GM19239 (cell line): ENCODE measurements at places on chromosomes 11 and 22.

GRCh38 chr11:57421805-57422204 lies 5.1 kb downstream of the SLC43A3 start:
- DNase-seq, result no peak

GRCh38 chr11:65274735-65275682 lies 13.2 kb downstream of the POLA2 start:
- DNase-seq, result no peak

DNA sequence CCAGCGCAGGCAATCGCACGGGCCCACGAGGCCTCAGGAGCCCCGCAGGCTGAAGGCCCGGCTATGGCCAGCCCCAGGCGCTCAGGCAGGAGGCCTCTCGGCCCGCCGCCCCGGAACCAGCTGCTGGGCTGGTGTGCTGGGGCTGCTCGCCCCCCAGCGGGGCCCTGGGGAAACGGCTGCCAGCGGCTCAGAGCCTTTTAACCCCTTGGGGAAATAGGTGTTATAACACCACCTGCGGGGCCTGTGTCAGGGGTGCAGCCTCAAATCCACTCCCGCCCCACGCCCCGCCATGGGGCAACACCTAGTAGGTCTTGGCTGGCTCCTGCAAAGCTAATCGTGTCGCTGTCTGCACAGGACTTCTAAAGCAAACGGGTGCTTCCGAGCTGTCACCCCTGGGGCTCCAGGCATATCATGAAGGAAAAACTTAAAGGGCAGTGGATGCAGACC lies 237.4 kb downstream of the TTC28 start:
- peak; percentile 62 for DNase-seq

GRCh38 chr11:121625777-121626506 lies 173.2 kb upstream of the SORL1-AS1 start:
- no peak for DNase-seq

- no peak for DNase-seq
Observed at GRCh38 chr22:27185760-27186302, 528.4 kb downstream of the MIAT start.

- DNase-seq, result no peak
Observed at GRCh38 chr22:39174498-39175352, 22.2 kb upstream of the CBX7 start.
